ENCODE measurements at places on chromosomes 6 and 20. TPM values are rescaled to one million over a fixed set of nuclear protein-coding genes. Genes with fewer than 3 reads are reported as not detected.

Gene BMP5
- total RNA-seq: 17.7 TPM

Gene OPRM1
- total RNA-seq: not detected

Gene SMLR1
- 0.08 TPM for total RNA-seq

Gene PHF20
- total RNA-seq: 51.5 TPM

Gene AGER
- 3.7 TPM for total RNA-seq

Gene BNIP5
- total RNA-seq: not detected

Gene CD93
- 0.10 TPM for total RNA-seq

Gene PXDC1
- 36.2 TPM for total RNA-seq

Gene SYTL3
- 1.4 TPM for total RNA-seq

Gene DEFB132
- 0.10 TPM for total RNA-seq

Gene CDC40
- 37.0 TPM for total RNA-seq

Gene SUMO4
- total RNA-seq: 1.1 TPM

Gene CALHM5
- not detected for total RNA-seq

Gene FILIP1
- total RNA-seq: 0.26 TPM

Gene DUSP22
- 34.8 TPM for total RNA-seq

Gene MOCS1
- total RNA-seq: 0.98 TPM

Gene NRM
- total RNA-seq: 21.9 TPM

Gene TSPO2
- total RNA-seq: not detected

Gene ANKRD66
- total RNA-seq: not detected

Gene CLPSL1
- not detected for total RNA-seq

Gene THBD
- total RNA-seq: 0.26 TPM

Gene PNLDC1
- not detected for total RNA-seq

Gene TPD52L2
- total RNA-seq: 113 TPM

Gene HACE1
- total RNA-seq: 13.0 TPM

Gene SLCO4A1
- 167 TPM for total RNA-seq

Gene WFDC12
- total RNA-seq: not detected

Gene EDN3
- not detected for total RNA-seq

Gene RIPOR3
- 92.5 TPM for total RNA-seq

Gene MAFB
- 0.28 TPM for total RNA-seq

Gene ZNF311
- 0.39 TPM for total RNA-seq

Gene ZMYND8
- 50.7 TPM for total RNA-seq

Gene SPATS1
- not detected for total RNA-seq

Gene CLVS2
- 1.1 TPM for total RNA-seq

Gene SLC24A3
- not detected for total RNA-seq

Gene NR2E1
- 0.13 TPM for total RNA-seq

Gene AIF1
- 0.44 TPM for total RNA-seq

Gene GTSF1L
- total RNA-seq: not detected

Gene PLAGL2
- 40.6 TPM for total RNA-seq

Gene PTCRA
- total RNA-seq: not detected

Gene PCSK2
- total RNA-seq: not detected
